ENCODE measurements at places on chromosomes 12 and 14.

GRCh38 chr12:55063291-55063690 is 43.5 kb downstream of the NEUROD4 start:
- no peak for DNase-seq

GRCh38 chr12:114744691-114745090 is 60.7 kb upstream of the TBX3 start:
- no peak for DNase-seq

DNA sequence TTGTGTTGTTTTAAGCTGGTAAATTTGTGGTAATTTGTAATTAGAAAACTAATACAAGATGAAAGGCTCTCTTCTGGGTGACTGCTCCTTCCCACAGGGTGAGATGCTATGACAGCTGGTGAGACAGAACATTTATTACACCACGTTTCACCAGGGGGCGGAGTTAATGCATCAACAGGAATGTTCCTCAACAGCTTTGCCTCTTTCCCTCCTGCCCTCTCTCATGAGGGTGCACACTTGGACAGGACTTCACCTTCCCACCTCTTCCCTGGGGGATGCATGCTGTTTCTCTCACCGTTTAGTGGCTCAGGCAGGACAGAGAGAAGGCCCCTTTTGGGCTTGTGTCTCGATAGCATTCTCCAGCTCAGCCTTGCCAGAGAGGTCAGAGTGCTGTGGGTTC is 13.4 kb upstream of the PPP1R1A start:
- no peak for DNase-seq

DNA sequence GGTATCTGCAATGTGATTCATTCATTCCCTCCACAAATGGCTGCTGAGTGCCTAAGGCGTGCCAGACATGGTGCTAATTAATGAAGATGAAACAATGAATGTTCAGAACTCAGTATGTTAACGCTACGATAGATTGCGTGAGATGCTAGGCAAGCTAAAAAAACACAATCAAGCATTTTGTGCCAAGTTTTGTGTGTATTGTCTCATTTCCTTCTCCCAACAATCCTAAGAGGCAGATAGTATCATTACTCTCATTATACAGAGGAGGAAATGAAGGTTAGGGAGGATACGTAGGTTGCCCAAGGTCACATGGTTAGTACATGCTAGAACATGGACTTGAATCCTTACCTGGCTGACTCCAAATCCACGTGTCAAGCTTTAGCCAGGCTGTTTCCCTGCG is 264.4 kb downstream of the EFCAB11 start:
- no peak for DNase-seq

DNA sequence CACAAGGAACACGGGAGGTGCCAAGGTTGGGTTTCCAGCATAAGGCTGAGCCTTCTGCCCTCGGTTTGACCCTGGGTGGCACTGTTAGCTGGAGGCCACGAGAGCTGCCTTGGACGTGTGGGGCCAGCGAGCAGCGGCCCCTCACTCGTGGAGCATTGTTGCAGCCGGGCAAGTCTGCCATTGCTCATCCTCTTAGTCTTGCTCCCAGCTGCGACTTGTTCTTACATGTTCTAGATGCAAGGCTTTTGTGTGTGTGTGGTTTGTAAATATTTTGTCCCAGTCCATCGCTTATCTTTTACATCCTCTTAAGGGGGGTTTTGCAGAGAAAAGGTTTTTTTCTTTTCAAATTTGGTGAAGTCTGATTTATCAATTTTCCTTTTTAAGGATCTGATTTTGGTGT is 21.1 kb upstream of the C1S start:
- no peak for DNase-seq

- no peak for DNase-seq
Observed at GRCh38 chr12:33813536-33813935, 208.8 kb upstream of the ALG10 start.

Data from activated CD4-positive, CD25-positive, alpha-beta regulatory T cell (primary cell).